HuH-7.5 (cell line): ENCODE measurements at places on chromosomes 2 and 18.

- no peak for DNase-seq
These were observed 64.5 kb downstream of the ITGB1BP1 start for GRCh38 chr2:9358846-9359245.

- no peak for DNase-seq
These were observed 202.8 kb upstream of the TWIST2 start for GRCh38 chr2:238645095-238645494.

DNA sequence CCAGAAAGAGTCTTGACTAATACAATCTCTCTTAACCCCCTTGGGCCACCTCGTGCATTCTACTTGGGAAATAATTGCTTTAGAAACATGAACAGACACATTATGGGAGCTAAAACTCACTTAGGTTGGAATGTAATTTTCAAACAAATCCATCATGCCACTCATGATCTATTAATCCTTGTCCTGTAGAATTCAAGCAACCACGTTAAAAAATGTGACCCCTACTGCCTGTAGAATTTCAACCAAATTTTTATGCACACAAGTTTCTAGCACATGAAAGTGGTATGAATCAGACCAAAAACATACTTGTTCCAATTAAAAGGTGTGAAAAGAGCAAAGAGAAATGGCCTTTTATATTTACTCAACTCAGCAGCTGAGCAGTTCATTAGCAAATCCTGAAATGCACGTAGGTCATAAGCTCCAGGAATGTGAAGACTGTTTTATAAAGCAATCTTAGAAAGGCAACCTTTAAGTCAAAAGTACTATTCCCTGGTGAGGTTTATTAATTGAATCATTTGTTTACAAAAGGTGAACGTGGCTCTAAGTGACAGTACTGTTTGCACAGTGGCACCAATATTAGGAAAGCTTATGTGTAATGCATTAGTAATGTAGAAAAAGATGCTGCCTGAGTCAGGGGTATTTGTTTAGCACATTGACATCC is 459.4 kb upstream of the UBE2E3 start:
- DNase-seq: no peak

- no peak for DNase-seq
These were observed 213.9 kb upstream of the CYP26B1 start for GRCh38 chr2:72361521-72361920.

- DNase-seq: no peak
These were observed 212.0 kb upstream of the RAB6C start for GRCh38 chr2:129767346-129768035.

DNA sequence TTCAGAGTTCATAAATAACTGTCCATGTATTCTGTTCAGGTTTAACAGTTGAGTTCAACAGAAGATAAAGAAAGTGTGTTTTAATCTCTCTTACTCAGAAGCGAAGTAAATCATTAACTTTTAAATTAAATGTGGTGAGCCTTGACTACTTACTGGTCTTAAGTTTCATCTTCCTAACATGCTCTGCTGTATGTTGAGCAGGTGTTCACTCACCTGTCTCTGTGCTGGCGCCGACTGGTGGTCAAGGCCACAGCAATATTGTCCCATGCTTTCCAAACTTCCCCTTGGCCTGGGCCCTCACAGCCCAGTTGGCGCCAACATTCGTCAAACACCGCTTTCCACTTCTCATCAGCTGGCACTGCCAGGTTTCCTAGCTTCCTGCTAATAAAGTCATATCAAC is 17.0 kb upstream of the MPP4 start:
- no peak for DNase-seq

DNA sequence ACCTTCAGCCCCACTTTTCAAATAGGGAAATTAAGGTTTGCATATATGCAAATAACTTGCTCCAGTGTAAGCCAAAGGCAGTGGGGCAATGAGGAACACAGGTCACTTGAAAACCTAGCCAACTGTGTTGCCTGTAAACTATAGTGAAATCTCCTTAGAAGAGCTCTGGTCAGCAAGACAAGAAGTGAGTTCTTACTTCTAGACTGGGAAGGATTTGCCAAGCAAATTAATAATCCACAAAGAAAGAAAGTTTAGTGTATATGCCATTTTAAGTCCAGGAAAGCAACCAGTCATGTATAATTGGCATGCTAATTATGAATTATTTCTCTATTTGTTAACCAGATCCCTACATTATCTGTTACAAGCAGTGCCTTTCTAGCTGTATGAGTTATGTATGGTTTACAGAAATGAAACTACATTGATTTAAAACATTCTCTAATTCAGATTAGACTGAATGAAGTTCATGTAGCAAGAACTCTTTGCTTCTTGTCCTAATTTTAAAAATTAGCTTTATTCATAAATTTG is 129.9 kb downstream of the MTX2 start:
- DNase-seq: no peak

- DNase-seq: no peak
These were observed 105.1 kb downstream of the SLC8A1 start for GRCh38 chr2:40346535-40347354.

DNA sequence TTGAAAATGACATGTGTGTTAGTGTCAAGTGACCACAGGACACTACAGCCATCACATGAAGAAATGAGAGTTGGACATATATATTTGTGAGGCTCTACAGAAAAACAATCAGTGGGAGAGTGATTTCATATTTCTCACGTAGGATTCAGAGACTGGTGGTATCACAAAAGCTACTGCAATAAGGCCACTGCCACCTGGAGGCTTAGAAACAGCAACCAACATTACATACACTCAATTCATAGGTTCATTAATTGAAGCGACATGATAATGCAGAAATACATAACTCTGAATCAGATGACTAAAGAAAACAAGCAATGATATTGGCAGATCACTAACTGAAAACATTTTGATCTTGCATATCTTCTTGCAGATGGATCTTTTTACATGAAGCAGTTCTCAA is 248.1 kb upstream of the KLHL14 start:
- DNase-seq: no peak

DNA sequence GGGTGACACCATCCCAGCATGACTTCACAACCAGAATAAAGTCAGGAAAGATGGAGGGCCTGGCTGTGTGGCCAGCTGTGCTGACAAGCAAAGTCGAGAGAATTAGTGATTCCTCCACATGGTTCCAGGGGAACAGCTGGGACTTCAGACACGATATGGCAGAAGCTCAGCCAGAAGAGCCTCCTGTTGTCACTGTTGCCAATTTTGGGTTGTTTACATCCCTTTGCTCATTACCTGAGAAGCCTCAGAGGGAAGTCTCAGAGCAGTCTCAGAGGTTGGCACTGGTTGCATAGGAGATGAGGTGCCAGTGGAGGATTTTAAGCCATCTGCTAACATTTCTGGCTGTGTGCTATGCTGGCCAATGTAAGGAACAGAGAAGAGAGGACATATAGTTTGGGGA is 16.0 kb downstream of the LINC00305 start:
- DNase-seq: no peak

DNA sequence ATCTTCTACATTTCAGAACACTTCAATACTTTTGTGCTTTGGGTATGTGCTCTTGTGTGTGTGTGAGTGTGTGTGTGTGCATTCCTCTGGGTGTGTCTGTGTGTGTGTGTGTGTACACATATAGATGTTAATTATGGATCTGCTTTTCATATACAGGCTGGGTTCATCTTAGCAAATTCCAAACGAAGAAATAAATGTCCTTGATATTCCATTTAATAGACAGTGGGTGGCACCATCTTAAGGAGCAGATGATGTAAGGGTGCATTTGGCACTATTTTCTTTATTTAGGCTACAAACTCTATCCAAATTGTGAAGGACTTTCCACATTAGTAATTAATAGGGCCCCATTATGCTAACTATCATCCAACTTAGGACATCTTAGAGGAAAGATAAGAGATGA is 425.8 kb upstream of the POU3F3 start:
- DNase-seq: no peak

GRCh38 chr18:59352250-59352855 is 6.7 kb downstream of the LMAN1 start:
- DNase-seq: no peak

GRCh38 chr2:26952374-26952773 is 18.1 kb upstream of the MAPRE3 start:
- no peak for DNase-seq

- no peak for DNase-seq
These were observed 161.8 kb downstream of the FAM210A start for GRCh38 chr18:13564579-13564978.

DNA sequence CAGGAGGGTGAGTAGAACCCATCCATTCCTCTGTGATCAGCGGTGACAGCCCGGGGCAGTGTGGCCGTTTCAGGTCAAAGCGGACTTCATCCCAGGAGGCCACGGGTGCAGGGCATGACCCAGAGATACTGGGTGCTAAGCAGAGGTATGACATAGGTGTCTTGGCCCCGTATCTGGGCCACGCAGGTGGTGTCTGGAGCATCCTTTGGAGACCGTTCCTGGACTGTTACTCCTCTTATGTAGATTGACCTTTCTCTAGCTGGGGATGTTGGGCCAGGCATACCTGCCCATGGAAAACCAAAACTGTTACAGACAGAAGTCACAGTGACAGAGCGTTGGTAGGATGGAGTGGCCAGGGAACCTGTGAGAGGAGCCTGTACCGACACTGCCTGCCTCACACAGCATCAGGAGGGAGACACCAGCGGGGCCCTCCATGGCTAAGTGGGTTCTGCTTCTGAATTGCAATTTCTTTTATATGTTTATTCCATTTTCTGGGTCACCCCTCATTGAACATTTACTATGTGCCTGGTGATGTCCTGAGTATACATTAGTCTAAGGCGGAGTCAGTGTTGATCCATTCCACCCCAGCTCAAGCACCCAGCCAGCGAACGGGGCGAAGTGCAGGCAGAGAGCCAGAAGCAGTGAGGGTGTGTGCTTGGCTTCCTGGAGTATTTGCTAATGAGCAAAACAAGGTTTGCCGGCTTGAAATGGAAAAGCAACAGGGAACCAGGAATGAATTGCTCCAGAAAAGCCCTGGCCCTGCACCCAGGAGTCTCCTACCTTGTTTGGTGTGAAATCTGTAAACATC is 141.7 kb downstream of the SH3RF3 start:
- DNase-seq: no peak

DNA sequence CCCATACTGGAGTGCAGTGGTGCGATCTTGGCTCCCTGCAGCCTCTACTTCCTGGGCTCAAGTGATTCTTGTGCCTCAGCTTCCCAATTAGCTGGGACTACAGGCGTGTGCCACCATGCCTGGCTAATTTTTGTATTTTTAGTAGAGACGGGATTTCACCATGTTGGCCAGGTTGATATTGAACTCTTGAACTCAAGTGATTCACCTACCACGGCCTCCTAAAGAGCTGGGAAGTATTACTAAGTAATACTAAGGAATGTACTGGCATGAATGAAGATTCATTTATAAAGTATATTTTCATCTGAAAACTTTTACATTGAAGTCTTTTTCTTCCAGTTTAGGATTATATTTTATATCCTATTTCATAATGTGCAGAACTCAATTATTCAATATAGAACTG is 38.1 kb downstream of the NUP35 start:
- no peak for DNase-seq

DNA sequence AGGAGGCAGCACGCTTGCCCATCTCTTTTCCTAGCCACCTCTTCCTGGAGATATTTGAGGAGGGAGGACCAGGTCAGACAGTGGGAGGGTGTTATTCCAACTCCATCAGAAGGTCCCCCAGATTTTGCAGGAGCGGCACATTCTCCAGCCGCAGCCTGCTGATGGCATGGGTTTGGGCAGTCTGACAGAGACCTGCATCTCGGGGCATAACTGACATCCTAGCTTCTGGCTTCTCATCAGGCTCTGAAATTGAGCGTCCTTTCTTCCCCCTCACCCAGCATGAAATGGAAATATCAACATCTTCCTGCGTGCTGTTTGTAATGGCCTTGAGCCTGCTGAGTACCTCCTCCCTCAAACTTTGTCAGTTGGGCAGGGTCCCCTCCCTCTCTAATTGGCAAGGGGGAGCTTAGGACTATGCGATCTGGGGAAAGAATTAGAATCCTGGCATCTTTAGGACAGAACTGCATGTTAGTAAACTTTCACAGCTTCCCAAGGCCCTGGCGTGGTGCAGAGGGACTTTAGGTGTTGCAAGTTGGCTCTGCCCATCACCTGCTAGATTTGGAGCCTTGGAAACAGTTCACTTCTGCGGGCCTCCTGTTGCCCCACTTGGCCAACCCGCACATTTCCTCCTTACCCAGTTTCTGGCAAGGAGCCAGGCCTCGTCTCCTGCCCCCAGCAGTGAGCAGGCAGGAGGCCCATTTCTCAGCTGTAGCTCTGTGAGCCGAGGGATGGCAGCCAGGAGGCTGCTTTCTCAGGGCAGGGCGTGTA is 2.2 kb downstream of the ITM2C start:
- DNase-seq: no peak

GRCh38 chr2:27021253-27022049 is 11.3 kb upstream of the TMEM214 start:
- no peak for DNase-seq

- no peak for DNase-seq
These were observed 51.0 kb upstream of the PGAP1 start for GRCh38 chr2:196977507-196977906.

DNA sequence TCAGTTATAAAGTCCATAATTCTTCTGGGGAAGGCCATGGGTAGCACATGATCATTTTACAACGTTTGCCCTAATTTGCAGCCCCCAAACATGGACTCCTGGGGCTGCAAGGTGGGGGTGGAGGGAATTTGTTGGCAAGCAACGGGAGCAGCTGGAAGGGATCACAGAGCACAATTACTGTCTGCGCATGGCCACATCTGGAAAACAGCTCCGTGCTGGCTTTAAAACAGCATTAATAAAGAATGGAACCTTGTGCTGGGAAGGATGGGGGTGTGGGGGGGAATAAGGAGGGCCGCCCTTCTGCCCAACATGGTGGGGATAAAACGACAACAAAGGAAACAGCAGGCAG is 60.9 kb upstream of the SLC14A2 start:
- DNase-seq: no peak

DNA sequence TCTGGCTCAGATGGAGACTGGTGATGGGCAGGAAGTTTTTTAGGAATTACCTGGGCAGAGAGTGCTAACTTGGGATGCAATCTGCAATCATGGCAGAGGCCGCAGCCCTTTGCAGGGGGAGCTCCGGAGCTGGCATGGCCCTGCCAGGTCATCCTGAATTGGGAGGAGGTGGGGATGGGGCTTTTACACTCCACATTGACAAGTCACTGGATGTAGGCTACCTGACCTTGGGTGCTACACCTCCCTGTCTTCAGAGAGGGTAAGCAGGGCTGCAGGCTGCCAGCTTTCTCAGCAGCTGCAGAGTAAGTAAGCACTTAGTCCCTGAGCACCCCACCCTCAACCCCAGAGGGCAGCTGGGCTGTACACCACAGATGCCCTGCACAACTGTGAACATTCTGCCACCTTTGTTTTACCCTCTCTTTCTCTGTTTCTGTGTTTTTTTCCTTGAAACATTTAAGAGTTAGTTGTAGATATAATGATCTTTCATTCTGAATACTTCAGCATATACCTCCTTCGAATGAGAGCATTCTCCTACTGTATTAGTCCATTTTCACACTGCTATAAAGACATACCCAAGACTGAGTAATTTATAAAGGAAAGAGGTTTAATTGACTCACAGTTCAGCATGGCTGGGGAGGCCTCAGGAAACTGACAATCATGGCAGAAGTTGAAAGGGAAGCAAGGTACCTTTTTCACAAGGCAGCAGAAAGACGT is 6.8 kb upstream of the HS1BP3 start:
- no peak for DNase-seq
